ENCODE measurements at places on chromosomes 4 and X.

- DNase-seq = no peak
Observed at GRCh38 chrX:124018023-124018422, 56.5 kb downstream of the STAG2 start.

- peak; percentile 4 for DNase-seq
Observed at GRCh38 chr4:123913598-123913997, 517.0 kb downstream of the SPRY1 start.

DNA sequence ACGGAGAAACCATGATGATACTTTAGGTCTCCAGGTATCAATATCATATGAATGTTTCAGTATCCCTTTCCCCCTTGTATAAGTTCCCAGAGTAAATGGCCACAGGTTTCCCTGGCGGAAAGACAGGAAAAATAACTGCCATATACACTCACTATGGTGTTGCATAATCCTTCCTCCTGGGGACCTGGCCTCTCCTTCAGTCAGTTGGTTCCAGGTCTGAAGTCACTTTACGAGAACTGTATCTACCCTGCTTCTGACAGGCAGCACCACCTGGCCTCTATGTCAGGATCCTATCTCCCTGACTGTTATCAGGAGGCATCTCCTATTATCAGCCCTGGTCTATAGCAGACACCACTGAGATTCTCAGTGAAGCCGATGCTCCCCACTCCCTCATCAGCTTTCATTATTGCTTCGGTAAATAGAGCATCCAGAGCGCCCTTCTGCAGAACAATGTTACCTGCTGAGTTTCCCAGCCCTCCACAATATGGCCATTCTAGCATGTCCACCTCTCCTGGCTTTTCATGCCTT lies 22.6 kb downstream of the HAUS3 start:
- DNase-seq = no peak

DNA sequence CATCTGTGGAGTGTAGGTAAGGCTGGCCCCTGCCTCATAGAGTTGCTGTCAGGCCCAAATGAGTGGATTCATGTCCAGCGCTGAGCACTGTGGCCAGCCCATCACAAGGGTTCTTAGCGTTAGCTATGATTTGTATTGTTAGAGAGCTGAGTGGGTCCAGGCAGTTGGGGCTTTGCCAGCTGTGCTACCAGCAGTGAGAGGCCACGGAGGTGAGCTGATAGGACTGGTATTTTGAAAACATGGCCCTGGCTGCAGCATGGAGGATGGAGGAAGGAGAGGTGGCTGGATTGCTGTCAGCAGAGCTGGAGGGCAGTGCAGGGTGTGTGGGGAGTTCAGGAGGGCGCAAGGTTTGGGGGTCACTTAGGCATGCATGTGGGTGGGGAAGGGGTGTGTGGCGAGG lies 69.8 kb downstream of the PSAPL1 start:
- peak; percentile 73 for DNase-seq

DNA sequence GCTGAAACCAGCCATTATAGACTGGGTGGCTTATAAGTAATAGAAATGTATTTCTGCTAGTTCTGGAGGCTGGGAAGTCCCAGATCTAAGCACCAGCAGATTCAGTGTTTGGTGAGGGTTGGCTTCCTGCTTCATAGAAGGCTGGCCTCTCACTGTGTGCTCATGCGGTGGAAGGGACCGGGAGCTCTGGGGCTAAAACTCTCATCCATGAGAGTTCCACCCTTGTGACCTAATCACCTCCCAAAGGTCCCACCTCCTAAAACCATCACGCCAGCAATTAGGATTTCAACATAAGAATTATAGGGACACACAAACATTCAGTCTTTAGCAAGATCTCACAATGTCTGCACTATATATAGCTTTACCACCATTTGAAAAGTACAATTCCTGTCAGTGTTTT lies 215.2 kb downstream of the CBR4 start:
- DNase-seq = no peak

- DNase-seq = no peak
Observed at GRCh38 chrX:65607070-65607742, 60.2 kb upstream of the MSN start.

DNA sequence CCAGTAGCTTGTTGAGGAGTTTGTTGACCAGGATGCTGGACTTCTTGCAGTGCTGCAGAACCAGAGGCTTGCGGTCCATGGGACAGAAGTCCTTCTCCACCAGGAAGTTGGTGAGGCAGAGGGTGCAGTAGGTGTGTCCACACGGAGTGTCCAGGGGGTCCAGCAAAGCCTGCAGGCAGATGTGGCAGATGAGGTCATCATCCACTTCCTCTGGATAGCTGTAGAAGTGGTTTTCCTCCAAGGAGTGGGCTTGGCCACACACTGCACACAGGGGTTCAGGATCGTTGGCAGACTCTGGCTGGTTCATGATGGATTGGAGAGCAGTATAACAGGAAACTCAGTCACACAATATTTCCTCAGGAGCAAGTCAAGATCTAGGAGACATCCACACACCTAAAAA lies 17.6 kb downstream of the LNX1 start:
- no peak for DNase-seq

DNA sequence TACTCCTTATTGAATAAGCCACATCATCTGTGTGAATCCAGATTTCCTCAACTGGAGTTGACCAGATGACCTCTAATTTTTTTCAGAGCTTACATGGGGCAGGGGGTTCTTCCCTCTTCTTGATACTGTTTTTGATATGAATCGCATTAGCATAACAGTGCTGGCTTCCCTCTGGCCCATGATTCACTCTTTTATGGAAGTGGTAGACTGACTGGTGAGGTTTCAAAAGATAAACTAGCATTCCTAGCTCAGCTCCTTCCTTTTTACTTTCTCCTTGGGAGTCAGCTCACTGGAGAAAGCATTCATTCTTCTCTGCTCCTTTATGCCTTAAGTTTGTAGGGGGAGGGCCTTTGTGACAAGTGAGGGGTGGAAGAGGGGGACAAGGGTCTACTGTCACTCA lies 161.0 kb upstream of the FGF13 start:
- DNase-seq = no peak

DNA sequence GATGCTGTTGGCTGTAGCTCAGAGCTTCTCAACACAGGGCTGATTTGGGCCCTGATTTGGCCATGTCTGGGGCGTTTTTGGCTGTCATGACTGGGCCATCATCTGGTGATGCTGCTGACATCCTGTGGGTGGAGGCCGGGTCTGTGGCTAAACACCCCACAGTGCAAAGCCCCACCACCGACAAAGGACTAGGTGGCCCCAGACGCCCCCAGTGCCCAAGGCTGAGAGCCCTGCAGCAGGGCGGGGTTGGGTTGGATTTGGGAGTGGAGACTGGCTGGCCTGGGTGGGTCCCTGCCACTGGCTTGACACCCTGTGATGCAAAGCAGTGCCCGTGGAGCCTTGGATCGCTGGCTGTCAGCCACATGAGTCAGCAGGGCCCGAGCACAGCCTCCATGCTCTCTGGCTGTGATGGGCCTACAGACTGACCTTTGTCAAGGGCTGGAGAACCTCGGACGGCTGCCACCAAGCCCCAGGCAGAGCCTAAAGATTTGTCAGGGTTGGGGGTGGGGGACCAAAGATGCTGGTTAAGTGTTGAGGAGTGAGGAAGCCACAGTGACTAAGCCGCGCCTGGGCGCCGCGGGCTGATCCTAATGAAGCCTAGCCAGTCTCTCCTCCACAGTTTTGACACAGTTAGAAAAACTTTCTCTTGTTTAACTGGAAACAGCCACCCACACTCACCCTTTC lies 28.3 kb downstream of the CYTL1 start:
- no peak for DNase-seq

GRCh38 chrX:150690126-150690525 lies 3.1 kb upstream of the MTMR1 start:
- DNase-seq = no peak

- DNase-seq = no peak
Observed at GRCh38 chr4:81690871-81691270, 219.2 kb upstream of the RASGEF1B start.

- DNase-seq = peak; percentile 40
Observed at GRCh38 chrX:48520976-48521352, 644 bp upstream of the EBP start.

DNA sequence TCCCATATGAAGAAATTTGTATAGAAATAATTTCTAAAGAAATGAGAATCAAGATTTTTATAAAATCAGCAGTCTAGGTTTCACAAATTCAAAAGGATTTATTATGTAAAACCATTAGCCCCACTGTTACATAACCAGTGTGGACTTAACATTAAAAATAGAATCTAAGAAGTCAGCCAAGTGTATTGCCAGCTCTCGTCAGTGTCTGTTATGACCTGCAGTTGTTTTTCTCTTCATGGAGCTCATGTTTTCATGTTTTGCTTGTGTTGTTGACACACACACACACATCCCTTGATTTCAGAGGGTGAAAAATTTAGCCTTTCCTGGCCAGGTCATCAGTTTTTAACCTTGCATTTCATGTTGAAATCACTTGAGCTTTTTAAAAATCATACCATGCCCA lies 39.5 kb downstream of the USP38 start:
- DNase-seq = no peak

GRCh38 chrX:35841872-35842271 lies 43.7 kb downstream of the MAGEB16 start:
- no peak for DNase-seq

GRCh38 chr4:38396845-38397547 lies 267.0 kb upstream of the KLF3 start:
- DNase-seq = no peak

GRCh38 chr4:23504083-23504482 lies 385.8 kb downstream of the PPARGC1A start:
- DNase-seq = no peak

DNA sequence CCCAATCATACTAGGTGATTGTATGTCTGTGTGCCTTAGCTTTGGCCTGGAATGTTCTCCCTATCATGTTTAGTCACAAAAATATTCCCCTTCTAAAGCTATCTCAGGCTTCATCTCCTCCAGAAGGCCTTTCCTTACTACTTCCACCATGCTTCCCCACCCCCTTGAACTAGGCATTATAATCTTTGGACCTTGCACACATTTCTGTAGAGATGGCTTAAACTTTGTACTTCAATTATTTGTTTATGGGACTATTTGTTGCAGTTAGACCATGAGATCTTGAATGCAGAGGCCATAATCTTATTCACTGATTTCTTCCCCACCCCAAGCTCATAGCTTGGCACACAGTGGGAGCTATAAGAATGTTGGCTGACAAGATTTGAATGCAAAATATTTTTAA lies 262.0 kb upstream of the EDA2R start:
- no peak for DNase-seq

DNA sequence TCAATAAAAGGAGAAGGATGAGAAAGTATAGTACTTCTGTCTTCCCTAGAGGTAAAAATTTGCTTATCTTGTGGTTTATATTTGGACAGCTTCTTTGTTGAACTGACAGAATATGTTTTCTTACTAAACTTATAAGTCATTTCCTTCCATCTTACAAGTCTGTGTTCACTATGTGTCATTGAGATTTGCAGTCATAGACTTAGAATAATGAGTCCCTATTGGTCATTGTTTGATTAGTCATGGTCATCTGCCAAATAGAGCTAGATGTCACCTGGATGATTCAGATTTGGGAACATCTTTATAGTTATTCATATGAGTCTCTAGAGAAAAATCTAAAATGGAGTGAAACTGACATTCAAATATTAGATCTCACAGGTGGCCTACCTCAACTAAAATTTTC lies 51.5 kb downstream of the SPATA18 start:
- DNase-seq = no peak

- no peak for DNase-seq
Observed at GRCh38 chrX:115419069-115419468, 129.6 kb downstream of the LUZP4 start.

DNA sequence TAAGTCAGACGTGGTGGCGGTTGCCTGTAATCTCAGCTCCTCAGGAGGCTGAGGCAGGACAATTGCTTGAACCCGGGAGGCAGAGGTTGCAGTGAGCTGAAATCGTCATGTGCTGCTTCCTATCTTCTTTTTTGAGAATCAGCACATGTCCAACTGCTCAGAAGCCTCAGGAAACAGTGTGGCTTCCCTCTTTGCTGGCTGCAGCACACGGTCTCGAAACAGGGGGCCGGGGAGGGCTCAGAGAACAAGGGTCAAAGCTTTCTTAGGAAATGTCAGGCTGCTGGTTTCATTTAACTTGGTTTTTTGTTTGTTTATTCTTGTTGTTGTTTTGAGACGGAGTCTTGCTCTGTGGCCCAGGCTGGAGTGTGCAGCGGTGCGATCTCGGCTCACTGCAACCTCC lies 31.3 kb downstream of the CRLF2 start:
- no peak for DNase-seq

DNA sequence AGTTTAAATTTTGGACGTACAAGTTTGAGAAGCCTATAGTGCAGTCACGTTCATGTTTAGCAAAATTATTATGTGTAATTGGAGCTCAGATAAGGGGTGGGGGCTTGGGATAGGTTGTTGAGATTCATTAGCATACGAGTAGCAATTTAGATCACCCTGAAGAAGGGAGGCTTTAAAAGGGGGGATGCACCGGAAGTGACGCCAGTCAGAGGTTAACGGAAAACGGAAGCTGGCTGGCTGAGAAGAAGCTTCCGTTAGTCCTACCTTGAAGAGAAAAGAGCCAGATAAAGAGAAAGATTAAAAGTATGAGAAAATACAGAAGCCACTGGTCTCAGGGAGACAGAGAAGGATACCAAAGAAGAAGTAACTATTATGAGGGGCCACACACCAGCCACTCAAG lies 1.1 kb upstream of the NXT2 start:
- DNase-seq = no peak

GRCh38 chr4:137531986-137532868 lies at the start of gene PCDH18:
Gene PCDH18 (minus strand): TSS chr4:137532494. CDS start chr4:137532088, 406 bp downstream.
- DNase-seq = no peak

All from NCI-H1092 treated with DMSO at 0.1 percent for 48 hours (cell line).